HepG2 (cell line): ENCODE measurements at places on chromosomes 12 and 14. TPM values are rescaled to one million over a fixed set of nuclear protein-coding genes. Genes with fewer than 3 reads are reported as not detected.

DNA sequence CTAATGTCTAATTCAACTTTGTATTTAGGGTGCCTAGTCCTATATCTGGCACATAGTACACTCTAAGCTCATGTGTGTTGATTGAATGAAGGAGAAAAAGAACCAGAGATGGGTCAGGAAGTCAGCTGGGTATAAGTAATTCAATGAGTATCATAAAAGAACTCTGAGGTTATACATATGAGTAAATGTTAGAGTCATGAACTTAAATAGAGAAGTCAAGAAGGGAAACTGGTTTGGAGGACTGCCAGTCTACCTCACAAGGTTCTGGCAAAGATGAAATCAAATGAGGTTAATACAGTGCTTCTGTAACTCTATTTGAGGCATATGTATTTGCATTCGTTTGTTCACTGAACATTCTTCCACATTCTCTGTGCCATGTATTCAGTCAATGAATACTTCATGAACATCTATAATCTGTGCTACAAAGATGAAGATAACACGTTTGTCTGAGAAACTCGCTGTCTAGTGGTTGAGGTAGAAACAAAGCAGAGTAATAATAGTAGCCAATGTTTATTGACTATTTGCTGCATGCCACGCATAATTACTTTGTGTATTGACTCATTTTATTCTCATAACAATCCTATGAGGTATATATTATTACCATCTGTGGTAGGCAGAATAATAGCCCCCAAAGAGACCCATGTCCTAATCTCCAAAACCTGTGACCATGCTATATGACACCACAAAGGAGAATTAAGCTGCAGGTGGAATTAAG, 88.9 kb downstream of the PTGER2 start:
- DNase-seq, result no peak

TMED8 gene
- total RNA-seq, result 11.7 and 17.5 TPM in 2 replicates

GRCh38 chr14:99122521-99123125, 149.4 kb downstream of the BCL11B start:
- no peak for DNase-seq

LRCOL1 gene
- not detected in 2 replicates for total RNA-seq

DNA sequence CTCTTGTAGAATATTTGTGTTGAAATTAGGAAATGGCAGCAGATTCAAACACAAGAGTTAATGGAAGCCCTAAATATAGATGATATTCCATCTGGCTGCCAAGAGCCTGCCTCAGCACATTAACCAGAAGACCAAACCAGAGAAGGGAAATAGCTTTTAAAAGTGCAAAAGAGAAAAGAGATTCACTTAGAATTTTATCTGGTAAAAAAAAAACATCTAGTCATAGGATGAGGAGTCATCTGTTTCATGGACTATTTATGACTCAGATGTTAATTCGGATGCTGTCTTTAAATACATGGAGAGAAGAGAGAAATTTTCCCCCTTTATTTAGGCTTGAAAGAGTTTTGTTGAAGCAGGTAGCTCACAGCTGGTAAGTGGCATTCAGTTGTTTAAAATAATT, 201.6 kb upstream of the NUDT4 start:
- DNase-seq, result no peak
